ENCODE measurements at places on chromosomes 4 and X.

- DNase-seq, result no peak
Observed at GRCh38 chr4:41174444-41174843, 39.9 kb downstream of the APBB2 start.

DNA sequence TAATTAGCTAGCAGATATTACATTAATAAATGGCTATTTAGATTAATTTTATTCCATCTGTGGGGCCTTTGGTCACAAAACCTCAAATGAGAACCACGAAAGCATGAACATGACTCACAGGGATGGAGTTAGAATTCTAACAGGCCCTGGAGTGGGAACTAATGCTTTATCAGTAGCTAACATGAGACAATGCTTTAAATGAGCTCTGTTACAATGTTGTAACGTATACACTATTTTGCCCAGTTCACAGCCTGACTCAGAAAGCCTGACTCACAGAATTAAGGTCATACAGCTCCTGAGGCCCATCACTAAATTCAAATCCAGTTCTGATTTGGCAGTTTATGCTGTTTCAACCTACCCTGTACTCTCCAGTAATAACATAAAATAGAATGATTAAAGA lies 23.2 kb downstream of the VEGFC start:
- DNase-seq, result no peak

DNA sequence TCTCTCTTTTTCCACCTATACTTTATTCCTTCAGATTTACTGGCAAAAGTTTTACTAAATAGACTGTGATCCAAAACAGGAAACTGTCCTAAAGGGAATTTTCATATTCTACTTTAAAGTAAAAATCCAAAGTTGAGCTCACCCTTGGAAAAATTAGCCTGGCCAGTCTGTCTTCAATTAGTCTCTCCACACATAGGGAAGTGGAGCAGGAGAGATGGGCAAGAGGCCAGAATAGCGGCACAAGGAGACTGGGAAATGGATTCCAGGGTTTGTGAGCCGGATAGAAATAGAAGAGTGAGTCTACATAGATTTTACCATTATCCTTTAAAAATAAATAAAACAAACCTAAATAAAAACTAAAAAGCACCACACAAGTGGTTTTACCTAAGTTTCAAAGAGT lies 16.2 kb upstream of the FRMD7 start:
- DNase-seq, result no peak

GRCh38 chrX:148380650-148381561 lies 119.5 kb upstream of the AFF2 start:
- DNase-seq, result no peak

- no peak for DNase-seq
Observed at GRCh38 chrX:39396358-39396995, 595.2 kb downstream of the MID1IP1 start.

GRCh38 chrX:151981129-151981528 lies 6.7 kb upstream of the GABRE start:
- DNase-seq, result no peak

DNA sequence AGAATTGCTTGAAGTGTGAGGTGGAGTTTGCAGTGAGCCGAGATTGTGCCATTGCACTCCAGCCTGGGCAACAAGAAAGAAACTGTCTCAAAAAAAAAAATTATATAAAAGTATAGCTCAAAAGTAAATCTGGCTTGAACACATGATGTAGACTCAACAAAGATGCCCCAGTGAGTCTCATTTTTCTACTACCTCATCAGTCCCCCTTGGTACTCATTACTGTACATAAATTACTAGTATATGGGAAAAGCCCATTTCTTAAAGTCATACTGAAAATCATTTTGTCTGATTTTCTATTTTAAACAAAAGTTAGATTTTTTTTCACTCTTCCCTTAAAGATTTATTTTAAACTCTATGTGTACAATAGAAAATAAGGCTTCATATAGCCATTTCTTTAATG lies 39.2 kb downstream of the FAM241A start:
- DNase-seq, result no peak

GRCh38 chr4:186676531-186677161 lies 47.0 kb downstream of the FAT1 start:
- no peak for DNase-seq

- DNase-seq, result no peak
Observed at GRCh38 chrX:116290359-116290758, 119.8 kb downstream of the AGTR2 start.

- DNase-seq, result no peak
Observed at GRCh38 chrX:17206584-17206983, 168.4 kb upstream of the NHS start.

GRCh38 chr4:82989575-82990429 lies 20.8 kb downstream of the LIN54 start:
- no peak for DNase-seq

DNA sequence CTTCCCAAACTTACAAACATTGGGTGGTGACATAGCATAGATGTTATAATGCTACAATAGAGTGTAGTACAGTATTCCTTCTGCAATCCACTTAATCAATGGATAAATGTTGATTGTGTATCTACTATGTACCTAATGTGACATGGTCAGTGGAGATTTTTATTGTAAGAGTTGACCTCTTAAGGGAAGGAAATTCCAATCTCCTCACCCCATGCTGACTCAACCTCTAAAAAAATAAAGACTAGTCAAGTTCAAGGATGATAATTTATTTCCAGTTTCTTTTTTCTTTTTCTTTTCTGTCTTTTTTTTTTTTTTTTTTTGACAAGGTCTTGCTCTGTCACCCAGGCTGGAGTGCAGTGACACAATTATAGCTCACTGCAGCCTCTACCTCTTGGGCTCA lies 206.5 kb upstream of the STS start:
- no peak for DNase-seq

GRCh38 chr4:106993827-106994226 lies 42.3 kb downstream of the DKK2 start:
- no peak for DNase-seq

- DNase-seq, result no peak
Observed at GRCh38 chr4:62544428-62544827, 1344.3 kb downstream of the ADGRL3 start.

- no peak for DNase-seq
Observed at GRCh38 chrX:53227224-53227765, 2.3 kb upstream of the KDM5C start.

- DNase-seq, result no peak
Observed at GRCh38 chrX:40313269-40313668, 215.5 kb upstream of the BCOR start.

- DNase-seq, result no peak
Observed at GRCh38 chr4:41394481-41394894, 137.8 kb downstream of the UCHL1 start.

DNA sequence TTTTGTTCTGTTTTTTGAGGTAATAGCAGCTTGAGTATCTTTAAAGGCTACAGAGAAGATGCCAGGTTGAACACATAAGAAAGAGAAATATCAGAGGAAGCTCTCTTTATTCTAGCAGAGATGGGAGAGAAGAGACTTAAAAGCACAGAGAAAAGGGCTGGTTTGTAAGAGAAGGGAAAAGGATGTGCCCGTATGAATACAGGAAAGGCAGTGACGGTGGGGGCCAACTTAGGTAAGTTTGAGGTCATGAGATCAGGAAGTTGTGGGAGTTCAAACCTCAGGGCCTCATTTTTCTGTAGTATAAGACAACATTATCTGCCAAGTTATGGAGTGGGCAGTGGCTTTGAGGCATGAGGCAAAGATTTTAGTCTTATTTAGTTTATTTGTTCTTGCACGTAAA lies 121.3 kb upstream of the S100G start:
- DNase-seq, result no peak
